ENCODE measurements at places on chromosomes 11 and 22.

GRCh38 chr11:72220696-72221363, 3.7 kb upstream of the INPPL1 start:
- DNase-seq: no peak

DNA sequence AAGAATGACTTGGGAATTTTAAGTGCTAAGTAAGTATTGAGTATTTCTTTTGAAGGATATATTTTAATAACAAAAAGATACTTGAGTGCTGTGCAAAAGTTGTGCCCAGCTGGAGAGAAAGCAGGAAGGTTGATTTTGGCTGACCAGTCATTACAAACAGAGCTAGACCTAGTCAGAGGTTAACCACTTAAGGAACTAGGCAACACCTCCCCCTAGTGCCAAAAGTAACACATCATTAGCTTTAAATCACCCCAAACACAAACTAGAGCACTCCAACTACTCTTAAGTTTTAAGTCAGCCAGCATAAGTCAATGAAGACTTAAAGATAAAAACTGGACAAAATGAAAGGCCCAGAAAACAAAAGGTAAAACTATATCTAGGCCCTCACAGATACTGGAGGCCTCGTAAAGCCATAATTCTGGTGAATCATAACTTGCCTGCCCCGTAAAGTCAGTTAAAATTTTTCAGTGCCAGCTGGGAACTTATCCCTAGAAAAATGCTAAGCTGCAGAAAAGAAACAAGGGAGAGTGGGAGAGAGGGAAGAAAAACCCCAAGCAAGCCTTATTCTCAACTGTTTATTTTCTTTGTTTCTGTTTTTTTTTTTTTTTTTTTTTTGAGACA, 4.6 kb downstream of the TMEM9B start:
- peak; percentile 61 for DNase-seq

DNA sequence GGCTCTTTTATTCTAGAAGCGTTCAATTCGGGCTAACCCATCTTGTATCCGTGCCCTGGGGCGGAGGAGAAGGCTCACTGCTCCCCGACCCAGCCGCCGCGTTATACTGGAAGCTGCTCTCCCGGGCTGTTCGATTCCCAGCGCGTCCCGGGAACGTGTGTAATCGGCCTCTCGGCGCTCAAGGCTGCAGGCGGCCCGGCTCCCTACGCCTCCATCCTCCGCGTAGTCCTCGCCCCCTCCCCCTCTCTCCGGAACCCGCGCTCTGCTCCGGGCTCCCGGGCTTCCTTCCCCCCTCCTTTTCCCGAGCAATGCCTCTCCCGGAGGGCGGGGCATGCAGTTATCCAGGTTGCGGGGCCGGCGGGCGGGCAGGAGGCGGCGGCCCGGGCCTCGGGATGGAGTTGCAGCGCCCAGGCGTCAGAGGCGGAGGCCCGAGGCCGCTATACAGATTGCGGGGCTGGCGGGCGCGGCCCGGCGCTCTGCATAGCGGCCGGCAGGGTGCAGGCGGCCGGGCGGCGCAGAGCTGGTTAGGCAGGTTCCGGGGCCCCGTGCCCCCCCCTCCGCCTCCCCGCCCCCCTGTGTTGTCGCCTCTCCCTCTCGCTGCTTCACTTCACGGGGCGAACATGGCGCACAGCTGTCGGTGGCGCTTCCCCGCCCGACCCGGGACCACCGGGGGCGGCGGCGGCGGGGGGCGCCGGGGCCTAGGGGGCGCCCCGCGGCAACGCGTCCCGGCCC, at the start of gene KMT2A:
Gene KMT2A (plus strand): TSS at position 600 of the 732 bp plus-strand sequence. CDS start 21 bp downstream, at position 621.
- peak; percentile 97 for DNase-seq

GRCh38 chr11:44813401-44813800, 86.6 kb downstream of the TSPAN18 start:
- DNase-seq: no peak

GRCh38 chr11:81970886-81971285, 762.8 kb downstream of the FAM181B start:
- no peak for DNase-seq

DNA sequence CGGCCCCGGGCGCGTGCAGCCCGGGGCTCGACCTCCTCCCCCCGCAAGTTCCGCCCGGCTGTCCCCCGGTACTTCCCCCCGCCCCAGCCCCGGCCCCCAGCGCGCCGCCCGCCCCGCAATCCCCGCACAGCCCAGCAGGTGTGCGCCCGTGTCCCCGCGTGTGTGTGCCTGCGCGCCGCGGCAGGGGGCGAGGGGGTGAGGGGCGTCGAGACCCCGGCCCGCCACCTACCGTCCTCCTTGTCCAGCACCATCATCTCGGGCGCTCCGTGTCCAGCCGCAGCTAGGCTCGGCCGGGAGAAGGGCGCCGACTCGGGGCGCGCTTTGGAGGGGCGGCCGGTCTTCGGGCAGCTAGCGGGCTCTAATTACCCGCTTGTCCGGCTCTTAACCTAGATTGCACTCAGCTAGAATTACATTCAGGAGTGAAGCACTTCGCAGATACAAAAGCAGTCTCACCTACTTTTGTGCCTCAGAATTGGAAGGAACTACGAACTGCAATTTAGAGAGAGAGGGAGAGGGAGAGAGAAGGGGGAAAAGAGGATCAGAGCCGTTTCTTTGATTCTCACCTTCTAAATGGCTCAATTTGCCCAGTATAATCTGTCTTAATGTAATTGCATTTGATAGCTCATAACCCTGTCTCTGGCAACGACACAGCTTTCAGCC, 439 bp downstream of the LMO1 start:
- DNase-seq: no peak

GRCh38 chr11:108853151-108853550, 188.3 kb downstream of the DDX10 start:
- DNase-seq: no peak

DNA sequence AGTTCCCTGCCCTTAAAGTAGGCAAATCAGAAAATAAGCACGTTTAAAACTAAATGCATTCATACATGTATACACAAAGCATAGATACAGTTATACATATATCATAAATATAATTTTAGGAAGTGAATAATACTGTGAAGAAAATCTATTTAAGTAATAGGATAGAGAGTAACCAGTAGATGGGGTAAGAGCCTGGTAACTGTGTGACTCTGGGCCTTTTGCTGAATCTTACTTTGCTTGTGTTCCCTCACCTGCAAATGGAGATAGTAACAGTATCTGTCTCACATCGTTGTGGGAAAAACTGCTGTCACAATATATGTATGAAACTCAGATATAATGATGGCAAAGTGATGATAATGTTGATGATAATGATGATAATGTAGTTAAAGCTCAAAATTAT, 29.9 kb downstream of the MS4A2 start:
- DNase-seq: no peak

- no peak for DNase-seq
Observed at GRCh38 chr11:126720539-126721235, 279.9 kb downstream of the KIRREL3 start.

DNA sequence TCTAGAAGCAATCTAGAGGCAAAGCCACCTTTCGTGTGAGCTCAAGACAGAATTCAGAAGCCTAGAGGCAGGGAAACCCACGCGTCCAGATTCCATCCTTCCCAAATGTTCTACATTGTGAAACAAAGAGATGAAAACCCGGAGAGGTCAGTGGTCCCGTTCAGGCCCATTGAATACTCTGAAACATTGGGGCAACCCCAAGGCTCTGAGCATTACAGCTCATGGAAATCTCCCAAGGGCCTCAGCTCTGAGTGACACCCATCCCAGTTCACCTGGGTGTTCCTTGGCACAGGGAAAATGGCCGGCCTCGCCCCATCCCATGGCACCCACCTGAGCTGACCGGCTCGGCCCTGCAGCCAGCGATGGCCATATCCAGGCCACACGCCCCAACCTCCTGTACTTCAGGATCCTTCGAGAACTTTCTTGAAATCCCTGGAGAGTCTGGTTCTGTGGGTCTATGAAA, 128.6 kb upstream of the FGF3 start:
- DNase-seq: no peak

DNA sequence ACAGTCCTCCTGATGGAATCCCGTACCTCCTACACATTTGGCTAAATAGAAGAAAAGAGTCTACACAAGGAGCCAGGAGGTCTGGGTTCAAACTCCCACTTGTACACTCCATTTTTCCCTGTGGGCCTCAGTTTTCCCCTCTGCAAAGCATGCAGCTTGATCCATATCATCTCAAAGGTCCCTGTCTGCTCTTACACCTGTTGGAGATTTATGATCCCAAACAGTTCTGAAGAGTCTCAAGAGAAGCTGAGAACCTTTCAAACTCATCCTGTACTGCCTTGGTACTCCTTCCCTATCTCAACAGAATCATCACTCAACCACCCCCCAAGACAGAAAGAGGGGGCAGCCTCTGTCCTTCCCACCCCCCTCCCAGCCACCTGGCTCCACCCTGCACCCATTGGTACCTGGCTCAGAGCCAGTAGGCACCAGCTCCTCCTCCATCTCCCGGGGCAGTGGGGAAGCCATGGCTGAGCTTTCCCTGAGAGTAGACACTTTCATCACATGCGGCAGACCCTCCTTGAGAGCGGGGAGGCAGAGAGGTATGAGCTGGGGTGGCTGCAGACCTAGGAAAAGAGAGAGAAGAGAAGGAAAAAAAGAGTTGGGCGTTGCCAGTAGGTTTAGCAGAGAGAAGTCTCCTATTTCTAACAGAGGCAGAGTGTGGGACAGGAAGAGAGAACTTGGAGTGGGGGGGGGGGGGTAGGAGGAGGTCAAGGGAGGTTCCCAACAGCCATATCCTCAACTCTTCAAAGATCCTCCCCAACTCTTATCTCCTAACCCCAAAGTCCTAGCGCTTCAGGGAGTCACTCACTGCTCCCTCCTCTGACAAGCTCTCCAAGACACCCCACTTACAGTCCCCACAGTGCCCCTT, 3.1 kb downstream of the TNKS1BP1 start:
- no peak for DNase-seq

DNA sequence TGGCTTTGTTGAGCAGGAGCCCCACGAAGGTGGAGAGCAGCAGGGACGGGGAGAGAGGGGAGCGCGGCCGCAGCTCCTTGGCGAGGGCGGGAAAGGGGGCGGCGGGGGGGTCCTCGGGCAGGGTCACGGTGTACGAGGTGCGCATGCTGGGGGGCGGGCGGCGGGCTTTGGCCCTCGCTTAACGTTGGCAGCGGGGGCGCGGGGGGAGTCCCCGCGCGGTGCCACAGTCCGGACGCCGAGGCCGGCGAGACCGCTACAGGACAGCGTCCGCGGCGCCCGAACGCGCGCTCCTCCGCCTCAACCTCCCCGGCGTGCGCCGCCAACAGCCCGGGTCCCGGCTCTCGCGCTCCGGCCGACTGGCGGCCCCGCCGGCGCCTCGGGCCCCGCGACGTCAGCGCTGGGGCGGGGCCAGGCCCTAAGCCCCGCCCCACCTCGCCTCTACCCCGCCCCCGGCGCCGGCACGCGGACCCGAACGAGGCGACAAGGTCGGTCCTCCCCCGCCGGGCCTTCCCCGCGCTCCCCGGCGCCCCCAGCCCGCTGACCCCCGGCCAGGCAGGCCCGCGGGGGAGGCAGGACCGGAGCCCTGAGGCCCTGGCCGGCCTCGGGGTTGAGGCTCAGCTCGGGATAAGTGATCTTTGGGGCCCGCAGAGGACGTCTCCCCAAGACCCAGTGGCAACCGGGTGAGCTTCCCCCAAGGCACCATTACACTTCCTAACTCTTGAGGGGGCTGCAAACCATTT, 17.5 kb downstream of the USP2 start:
- DNase-seq: no peak

- DNase-seq: no peak
Observed at GRCh38 chr22:21981874-21982273, 713 bp downstream of the TOP3B start.

GRCh38 chr11:17578958-17579357, 31.9 kb downstream of the OTOG start:
- no peak for DNase-seq

DNA sequence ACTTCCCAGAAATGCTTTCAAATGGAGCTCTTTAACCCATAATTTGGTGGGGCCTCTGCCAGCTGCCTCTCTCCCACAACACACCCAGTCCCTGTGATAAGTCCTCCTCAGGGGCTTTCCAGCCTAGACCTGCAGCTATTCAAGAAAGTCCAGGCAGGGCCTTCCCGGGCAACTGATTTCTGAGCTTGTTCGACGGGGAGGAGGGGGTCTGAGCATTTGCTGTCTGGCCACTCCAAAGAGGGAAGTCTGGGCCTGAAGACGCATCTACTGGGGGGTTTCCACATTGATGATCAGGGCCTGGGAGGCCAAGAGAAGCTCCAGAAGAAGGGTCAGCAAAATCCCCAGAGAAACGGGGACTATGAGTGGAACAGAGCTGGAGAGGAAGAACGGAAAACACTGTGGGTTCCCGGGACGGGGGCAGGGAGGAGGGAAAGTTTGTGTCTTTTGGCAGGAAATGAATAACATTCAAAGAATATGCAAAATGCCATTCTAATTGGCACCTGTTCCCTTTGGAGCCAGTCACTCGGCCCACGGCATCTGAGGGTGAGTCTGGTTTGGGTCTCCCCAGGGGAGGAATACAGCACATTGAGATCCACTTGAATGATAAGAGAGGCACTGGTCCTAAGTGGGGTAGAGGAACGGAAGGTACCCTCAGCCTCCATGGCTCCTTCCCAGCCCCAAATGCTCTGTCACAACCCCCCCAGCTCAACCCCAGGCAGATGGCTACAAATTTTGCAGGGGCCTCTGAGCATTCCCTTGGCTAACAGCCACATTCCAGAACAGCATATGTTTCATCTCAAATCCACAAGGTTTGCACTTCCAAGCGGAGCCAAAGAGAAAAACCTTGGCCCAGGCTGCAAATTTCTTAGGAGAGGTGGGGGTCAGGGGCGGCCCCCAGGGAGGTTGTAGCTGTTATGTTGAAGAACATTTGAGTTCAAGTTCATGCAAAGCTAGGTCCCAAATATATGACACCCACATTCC, 72.0 kb downstream of the RPUSD4 start:
- DNase-seq: no peak

- no peak for DNase-seq
Observed at GRCh38 chr11:61049063-61049377, 53.3 kb upstream of the CD5 start.

DNA sequence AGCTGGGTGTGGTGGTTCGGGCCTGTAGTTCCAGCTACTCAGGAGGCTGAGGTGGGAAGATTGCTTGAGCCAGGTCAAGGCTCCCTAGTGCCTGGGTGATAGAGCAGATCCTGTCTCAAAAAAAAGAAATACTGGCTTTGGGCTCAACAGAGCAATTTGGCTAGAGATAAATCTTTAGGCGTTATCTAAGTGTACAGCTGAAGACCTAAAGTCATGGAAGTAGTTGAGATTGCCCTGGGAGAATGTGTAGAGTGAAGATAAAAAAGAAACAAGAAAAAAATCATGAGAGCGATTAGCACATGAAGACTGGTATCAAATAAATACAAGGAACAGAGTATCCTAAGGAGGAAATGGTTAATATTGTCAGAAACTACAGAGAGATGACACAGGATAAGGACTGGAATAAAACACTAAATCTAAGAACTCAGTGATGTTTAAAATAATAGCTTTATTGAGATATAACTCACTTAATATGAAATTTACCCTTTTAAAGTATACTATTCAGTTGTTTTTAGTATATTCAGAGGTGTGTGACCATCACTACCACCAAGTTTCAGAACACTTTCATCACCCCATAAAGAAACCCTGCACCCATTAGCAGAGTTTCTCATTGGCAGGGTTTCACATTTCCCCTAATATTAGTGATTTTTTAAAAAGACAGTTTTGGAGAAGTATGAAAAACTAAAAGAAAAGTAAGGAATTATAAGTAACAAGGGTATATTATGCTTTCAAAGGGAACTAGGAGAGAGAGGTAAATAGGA, 20.7 kb downstream of the PIK3C2A start:
- DNase-seq: no peak

- no peak for DNase-seq
Observed at GRCh38 chr11:65579291-65579690, 3.4 kb downstream of the EHBP1L1 start.

All from HFFc6 (cell line).